ENCODE measurements at places on chromosomes 16 and 17.
A peak's percentile ranks its signal among the peaks of the same experiment; 100 is the strongest.

DNA sequence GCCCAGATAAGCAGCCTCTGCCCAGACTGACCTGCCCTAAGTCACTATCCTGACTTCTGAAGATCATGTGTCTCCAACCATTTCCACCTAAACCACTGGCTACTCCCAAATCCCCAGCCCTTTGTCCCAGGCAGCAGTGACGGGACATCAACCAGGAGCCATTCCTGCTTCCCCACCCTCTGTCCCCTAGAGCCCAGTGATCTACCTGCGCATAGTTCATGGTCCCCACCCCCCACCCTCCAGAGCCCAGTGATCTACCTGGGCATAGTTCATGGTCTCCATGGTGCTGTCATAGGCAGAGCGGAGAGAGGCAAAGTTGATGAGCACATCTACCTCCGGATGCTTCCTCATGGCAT is 26.8 kb downstream of the ACLY start:
- DNase-seq = no peak

DNA sequence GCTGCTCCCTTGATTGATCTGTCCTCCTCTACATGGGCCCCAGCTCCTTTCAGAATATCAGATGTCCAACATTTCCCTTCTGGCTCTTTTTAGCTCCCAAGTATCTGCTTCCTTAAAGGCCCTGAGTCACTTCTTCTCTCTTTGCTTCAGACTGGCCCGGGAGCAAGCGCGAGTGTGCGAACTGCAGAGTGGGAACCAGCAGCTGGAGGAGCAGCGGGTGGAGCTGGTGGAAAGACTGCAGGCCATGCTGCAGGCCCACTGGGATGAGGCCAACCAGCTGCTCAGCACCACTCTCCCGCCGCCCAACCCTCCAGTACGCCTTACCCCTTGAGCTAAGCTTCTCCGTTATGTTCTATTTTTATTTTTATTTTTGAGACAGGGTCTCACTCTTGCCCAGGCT is 12.3 kb downstream of the CNTROB start:
- DNase-seq = no peak

DNA sequence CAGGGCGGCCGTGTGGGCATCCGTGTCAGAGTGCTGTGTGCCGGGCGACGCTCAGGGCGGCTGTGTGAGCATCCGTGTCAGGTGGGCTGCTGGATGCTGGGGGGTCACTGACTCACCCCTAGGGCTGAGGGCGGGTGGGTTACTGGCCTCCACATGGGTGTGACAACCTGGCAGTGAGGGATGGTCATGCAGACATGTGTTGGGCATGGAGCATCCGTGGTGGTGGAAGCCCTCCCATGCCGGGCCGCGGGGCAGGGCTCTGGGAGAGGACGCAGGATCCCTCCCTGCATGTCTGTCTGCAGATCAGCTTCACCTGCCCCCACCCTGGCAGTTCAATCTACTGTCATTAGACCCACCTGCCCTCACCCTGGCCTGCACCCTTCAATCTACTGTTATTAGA is 56.3 kb downstream of the METRNL start:
- no peak for DNase-seq

DNA sequence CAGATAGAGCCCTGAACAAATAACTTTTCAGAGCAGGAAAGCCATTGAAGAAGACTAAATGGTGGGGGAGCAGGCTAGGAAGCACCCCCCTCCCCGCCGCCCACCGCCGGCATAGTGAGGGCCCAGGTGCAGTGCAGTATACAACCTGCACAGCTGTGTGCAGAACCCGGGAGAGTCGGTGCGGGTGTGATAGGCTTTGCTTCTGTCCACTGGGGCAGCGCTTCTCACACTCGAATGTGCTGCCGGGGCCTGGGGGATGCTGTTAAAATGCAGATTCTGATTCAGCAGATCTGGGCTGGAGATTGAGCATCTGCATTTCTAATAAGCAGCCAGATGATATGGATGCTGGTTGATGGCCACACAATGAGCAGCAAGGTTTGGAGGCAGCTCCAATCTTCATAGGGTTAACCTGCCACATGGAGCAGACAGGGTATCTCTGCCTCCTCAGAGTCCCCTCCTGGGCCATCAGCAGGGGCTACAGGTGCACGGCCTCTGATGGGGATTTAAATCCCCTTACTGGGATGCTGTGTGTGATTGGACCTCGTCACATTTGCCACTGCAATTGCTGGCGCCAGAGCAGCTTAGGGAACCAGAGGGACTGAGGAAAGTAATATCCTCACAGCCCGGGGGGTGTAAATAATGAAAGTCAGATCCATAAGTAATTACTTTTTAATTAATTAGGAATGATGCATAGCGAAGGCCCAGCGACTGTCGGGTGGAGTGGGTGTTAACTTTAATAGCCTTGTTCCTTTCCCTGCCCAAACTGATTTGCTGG is 172.0 kb upstream of the RPL38 start:
- DNase-seq = no peak

- no peak for DNase-seq
Observed at GRCh38 chr17:56918916-56919315, 5.1 kb upstream of the TRIM25 start.

- no peak for DNase-seq
Observed at GRCh38 chr16:68473358-68474070, 25.2 kb upstream of the SMPD3 start.

DNA sequence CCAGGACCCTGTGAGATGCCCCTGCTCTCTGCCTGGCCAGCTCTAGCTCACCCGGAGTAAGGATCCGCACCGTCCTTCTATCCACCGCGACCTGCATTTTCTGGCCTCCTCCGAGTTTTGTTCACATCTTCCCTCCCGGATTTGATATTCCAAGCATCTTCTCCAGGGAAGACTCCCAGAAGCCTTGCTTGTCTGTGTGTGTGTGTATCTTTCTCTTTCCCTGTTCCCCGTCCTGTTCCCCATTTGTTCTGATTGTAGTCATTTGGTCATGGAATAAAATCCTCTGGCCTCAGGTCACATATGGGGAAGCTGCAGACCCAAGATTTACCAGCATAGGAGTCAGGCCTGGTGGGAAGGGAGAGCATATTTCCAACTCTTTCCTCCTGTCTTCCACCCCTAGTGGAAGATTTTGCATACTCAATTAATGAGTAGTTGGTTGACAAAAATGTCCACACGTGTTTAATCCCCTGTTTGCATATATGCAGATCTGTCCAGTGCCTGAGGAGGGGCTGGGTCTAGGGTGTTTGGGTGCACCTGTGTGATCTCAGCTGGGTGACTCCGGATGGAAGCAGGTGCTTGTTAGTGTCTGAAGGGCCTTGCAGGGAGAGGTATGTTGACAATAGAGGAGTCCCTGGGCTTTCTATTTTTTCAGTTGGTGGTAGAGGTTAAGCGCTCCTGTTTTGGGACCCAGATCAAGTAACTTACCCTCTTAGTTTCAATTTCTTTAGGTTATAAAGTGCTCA is 1.9 kb downstream of the PRAC1 start:
- DNase-seq = no peak

- no peak for DNase-seq
Observed at GRCh38 chr17:31389657-31390381, 1.7 kb upstream of the RAB11FIP4 start.

GRCh38 chr17:42784811-42785592 is 4.6 kb downstream of the WNK4 start:
- no peak for DNase-seq

DNA sequence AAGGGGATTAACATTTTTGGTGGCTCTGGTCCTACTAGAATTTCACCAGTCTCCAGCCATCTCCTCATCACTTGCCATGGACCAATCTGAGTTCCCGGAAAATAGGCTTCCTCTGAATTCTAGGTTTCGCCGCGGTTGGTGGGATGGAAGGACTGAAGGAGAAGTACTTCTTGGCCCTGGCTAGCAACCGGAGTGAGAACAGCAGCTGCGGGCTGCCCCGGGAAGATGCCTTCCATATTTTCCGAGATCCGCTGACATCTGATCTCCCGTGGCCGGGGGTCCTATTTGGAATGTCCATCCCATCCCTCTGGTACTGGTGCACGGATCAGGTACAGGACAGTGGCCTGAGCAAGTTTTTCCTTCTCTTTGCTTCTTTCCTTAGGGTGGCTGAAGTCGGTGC is 45.0 kb downstream of the SLC5A11 start:
- DNase-seq = no peak

- DNase-seq = no peak
Observed at GRCh38 chr16:30787613-30788378, 791 bp upstream of the ZNF629 start.

GRCh38 chr16:50708373-50709060 is 15.1 kb downstream of the NOD2 start:
- DNase-seq = no peak

- DNase-seq = no peak
Observed at GRCh38 chr17:74123866-74124444, 79.5 kb upstream of the RPL38 start.

DNA sequence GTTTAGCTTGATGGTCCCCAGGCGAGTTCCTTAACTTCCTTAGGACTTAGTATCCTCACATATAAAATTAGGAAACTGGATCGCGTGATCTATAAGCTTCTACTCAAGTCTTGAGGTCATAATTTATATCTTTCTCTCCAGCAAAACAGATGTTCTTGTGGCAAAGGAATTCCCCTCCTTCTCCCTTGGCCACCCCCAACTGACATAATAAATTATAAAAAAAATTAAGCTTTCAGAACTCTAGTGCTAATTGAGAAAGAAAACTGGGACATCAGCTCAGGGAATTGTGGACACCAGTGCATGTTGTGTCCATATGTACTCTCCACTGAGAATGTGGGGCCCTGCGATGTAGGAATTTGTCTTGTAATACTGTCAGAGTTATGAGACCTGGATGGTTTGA is 13.5 kb downstream of the GNAO1 start:
- DNase-seq = no peak

DNA sequence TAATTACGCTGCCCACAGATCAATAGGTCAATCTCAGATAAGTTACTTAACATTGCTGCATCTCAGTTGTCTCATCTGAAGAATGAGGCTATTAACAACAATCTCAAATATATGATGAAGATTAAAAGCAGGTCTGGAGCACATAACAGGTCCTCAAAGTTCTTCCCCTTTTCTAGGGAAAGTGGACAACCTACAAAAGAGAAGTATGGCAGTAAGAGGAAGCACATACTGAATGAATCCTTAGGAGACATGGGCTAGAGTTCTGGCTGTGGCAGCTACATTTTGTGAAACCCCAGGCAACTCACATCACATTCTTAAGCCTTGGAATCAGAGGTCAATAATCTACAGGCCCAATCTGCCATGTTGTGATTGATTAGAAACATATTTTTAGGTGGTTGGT is 180.6 kb downstream of the PCTP start:
- no peak for DNase-seq

GRCh38 chr16:1676661-1677060 is 1.4 kb upstream of the JPT2 start:
- DNase-seq = no peak

- no peak for DNase-seq
Observed at GRCh38 chr16:88359008-88359407, 23.8 kb upstream of the ZNF469 start.

DNA sequence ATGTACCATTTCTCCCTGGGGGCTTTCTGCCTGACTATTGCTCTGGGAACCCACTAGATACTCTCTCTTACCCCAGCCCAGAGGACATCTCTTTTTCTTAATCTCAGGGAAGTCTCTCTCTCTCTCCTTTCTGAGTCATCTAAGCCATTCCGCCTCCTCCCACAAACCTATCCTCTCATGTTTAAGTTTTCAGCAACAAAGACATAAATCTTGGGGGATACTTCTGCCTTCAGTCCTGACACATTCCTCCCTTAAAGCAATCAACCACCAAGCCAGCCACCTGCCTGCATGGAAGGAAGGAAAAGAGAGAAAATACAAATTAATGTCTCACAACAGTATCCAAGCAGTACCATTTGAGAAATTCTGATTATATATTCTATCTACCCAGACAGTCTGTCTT is 128.8 kb downstream of the HS3ST2 start:
- DNase-seq = no peak

- no peak for DNase-seq
Observed at GRCh38 chr17:43599046-43599395, 52.9 kb upstream of the ETV4 start.

DNA sequence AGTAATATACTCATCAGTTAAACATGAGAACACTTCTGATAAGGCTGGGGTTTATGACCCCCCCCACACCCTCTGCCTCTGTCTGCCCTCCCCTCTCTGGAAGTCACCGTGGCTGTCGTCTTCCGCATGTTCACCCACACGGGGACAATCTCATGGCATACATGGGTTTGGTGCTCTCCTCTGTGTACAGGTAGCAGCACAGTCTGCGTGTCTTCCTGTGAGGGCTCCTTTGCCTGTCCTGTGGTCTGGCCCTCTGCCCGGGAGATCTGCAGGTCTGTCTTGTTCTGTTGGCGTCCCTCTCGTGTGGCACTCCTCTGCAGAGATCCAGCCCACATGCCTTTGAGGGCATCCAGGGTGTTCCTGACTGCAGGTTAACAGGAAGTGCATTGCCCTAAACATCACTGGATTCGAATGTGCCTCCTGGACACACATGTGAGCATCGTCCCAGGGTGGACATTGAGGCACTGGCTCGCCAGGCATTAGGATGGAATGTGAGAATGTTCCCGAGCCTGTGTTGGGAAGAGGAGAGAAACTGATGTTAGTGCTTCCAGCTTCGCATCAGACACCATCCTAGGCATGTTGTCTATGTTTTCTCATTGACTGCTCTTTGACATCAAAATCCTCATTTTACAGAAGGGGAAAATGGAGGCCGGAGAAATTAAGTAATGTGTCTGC is 54.5 kb downstream of the NKD1 start:
- DNase-seq = peak; percentile 45

DNA sequence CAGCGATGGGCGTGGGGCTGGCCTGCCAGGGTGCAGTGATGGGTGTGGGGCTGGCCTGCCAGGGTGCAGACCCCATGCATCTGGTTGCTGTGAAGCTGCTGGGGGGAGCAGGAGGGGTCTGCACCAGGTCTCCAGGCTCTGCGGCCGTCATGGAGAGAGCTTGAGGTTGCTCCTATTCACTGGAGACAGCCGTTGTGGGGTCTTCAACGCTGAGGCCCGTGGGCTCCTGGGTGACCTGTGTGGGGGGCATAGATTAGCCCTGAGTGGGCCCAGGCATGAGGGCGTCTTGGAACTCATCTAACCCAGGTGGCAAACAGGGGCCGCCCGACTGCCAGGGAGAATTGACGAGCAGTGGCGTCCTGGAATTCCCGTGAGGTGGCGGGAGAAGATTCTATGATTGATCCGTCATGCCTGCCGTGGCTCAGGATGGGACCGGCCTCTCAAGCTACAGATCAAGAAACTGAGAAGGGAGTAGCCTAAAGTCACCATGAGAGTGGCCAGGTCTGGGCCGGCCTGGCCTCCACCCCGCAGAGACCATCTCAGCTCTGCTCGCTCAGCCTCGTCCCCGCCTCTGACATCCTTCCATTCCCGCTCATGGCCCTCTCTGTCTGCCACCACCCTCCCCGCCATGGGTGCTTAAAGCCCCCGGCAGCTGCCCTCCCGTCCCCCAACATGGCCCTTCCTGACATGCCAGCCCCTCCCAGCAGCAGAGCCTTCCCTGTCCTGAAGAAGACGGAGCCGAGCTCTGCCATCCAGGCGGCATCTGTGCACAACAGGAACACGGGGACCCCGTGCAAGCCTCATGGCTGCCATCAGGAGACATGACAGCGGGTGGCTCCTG is 50.7 kb upstream of the ACSF3 start:
- no peak for DNase-seq

DNA sequence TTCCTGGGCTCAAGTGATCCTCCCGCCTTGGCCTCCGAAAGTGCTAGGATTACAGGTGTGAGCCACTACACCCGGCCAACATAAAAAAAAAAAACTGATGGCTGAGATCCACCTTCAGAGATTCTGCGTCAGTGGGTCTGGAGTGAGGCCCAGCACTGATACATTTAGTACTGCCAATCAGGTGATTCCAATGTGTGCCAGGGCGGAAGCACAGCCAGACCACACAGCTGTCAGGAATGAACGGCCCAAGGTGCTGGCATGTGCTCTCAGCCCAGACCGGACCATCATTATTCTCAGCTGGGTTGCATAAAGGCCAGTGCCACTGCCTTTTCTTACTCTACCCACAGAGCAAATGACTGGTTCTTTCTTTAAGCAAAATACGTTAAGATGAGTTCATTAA is 1.2 kb upstream of the BCO1 start:
- no peak for DNase-seq

Measured in stimulated activated CD4-positive, alpha-beta T cell treated with anti-CD3 and anti-CD28 coated beads, TNF-alpha, amount 100 ng/mL, for 1 hour (primary cell).